ENCODE measurements at places on chromosomes 13 and 19. TPM values are rescaled to one million over a fixed set of nuclear protein-coding genes. Genes with fewer than 3 reads are reported as not detected.

DNA sequence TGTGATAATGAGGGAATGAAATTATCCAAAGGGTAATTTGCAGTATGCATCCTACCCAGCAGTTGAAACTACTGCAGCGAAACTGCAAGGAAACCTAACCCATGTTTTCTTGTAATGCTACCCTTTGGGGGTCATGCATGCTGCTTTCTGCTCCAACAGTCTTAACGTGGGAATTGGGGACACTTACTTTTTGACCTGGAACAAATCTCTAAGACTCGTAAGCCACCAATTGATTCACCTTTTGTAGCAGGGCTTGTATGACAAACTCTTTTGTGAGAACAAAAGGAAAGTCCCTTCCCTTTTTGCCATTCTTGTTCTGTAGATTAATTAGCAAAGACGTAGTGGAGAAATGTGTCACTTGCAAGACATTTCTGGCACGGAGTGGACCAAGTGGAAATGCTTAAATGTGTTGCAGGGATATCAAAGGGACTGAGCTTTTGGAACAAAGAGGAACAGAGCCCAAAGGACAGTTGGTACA, 27.4 kb downstream of the LRCH1 start:
- no peak for DNase-seq

DNA sequence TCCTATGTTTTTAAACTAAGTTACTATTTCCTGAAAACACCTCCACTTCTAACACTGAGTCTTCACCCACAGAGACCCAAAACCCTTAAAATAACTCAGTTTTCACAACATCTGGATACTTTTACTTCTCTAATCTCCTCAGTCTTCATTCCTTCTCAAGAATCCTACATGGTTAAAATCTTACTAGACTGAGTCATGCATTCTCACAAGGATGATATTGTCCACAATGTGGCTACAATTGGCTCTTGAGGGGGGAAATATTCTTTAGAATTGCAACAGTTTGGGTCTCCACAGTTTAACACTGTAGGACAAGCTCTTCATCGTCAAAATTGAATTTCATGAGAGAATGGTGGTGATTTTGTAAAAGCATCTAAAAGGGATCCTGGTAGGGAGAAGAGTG, 397.1 kb downstream of the SLITRK5 start:
- peak; percentile 0 for DNase-seq

Gene FAM216B
- not detected for polyA plus RNA-seq

DNA sequence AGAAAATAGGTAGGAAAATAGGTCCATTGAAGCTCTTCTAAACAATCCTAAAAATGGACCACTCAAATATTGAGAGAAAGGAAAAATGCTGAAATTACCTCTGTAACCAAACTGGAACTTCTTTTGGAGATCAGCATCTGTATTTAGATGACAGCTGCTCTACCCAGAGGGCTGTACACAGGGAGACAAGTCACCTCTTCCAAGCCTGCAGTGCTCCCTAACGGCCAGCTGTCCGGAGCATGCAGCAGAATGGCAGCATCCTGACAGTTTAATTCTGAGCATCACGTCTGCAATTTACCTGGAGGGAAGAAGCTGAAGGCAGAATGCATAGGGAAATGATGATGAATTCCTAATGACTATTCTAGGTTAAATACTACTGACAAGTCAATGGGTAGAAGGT, 62.8 kb upstream of the DIAPH3 start:
- DNase-seq, result peak; percentile 47

Gene PALM
- 7.4 TPM for polyA plus RNA-seq

- no peak for DNase-seq
Measured at GRCh38 chr19:17005000-17005399, 21.6 kb downstream of the CPAMD8 start.

- no peak for DNase-seq
Measured at GRCh38 chr13:96294930-96295881, 205.3 kb downstream of the HS6ST3 start.
